ENCODE measurements at places on chromosomes 16 and 17.

DNA sequence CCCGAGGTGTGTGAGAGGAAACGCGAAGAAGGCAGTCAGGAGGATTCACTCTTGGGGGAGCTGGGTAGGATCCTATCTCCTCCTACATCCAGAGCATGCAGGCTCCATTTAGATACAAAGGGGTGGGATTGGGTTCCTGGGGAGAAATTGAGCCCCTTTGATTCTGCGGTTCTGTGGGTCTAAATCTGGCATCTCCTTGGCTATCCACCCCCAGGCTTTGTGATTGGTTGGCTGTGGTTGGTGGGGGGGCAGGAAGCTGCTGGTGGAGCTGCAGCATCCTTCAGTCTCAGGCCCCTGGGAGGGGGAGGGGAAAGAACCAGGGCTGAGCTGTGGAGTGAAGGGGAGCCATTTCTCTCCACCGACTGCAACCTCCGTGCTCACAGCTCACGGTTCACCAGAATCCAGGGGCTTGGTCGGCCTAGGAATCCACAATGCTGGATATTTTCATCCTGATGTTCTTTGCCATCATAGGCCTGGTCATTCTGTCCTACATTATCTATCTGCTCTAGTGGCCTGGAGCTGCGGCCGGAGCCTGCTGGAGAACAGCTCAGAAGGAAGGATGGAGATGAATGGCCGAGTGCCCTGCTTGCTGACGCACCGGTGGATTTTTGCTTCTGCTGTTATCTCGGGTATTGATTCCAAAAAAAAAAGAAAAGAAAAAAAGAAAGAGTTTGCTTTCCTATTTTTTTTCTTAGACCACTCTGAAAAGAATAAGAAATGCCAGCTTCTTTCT, at the start of gene LASP1NB:
Gene LASP1NB (plus strand): TSS at position 352 of the 733 bp plus-strand sequence.
- DNase-seq = no peak

- DNase-seq = no peak
Observed at GRCh38 chr17:41982026-41982760, 15.6 kb downstream of the CNP start.

DNA sequence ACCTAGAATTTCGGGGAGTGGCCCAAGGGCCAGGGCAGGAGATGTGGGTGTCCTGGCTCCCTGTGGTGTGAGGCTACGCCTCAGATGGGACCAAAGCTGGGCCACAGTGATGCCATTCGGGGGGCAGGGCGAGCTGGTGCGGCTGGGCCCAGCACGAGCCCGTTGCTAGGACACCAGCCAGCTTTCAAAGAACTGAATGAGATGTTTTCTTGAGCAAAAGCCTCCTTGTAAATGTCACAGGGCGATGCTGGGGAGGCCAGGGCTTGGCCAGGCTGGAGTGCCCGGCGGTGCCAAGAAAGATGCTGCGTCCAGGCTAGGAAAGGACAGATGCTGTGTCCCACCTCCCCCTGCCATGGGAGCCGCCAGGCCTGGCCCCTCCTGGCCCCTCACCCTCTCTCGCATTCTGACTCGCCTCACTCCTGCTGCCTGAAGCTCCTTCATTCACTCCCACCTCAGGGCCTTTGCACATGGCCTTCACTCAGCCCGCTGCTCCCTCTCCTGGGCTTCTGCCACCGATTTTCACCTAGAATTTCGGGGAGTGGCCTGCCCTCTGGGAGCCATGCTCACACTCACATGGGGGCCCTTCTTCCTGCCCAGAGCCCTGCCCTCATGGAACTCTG, 39.1 kb downstream of the CPNE2 start:
- DNase-seq = no peak

DNA sequence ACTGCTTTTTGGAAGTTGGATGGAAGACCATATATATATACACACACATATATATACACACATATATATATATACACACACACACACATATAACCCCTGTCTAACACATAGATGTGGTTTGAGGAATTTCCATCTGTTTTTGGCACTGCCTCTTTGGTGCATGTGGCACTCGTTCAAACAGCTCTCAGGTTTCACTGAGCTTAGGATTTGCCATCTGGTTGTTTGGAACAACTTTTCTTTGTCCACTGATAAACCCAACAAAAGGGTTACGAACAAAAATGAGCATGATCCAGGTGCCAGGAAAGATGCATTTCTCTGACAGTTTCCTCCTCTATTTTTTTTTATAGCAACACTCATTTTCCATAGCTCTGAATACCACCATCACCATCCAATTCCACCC, 14.6 kb upstream of the KCNJ16 start:
- DNase-seq = no peak

DNA sequence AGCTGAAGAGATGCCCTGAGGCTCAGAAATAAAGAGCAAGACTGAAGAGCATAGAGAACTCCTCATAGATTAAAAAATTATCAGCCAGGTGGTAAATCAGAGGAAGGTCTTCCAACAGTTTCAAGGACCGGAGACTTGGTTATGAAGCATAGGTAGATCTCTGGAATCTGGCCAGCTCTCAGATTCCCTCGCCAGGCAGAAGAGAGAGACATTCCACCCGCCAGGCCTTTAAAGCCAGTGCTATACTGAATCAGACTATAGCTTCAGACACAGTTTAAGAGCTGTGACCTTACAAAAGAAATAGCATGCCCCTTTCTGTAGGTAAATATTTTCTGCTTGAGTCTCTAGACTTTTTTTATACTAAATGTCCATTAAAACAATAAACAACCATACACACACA, 70.3 kb downstream of the NFATC3 start:
- no peak for DNase-seq

DNA sequence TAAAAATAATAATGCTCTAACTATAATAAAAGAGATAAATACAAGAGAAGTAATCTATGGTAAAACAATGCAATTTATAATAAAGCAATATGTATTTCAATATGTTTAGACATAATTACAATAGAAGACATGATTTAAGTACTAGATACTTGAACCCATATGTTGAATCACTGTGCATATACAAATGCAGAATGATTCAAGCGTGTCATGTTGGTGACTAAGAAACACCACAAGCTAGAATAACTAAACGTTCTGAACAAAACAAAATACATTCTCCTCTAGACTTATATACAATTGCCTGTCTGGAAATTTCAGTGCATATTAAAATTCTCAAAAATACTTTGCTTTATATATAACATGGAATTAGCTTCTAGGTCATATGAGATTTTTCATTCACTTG, 11.2 kb downstream of the TADA2A start:
- DNase-seq = no peak

DNA sequence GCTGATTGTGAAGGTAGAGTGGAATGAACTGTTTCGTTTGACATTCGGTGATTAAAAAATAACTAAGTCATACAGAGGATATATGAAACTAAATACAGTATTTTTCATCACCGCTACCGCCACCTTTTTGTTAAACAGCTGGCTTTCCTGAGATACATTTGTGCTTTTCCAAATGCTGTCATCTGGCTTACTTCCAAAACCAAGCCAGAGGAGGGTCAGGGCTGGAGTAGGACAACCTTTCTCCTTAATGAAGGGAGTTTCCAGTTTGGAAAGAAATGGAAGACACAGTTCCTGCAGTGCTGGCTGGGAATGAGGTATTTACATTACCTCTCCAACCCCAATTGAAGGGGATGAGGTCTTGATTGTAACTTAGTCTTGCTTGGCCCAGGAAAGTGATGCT, 3.2 kb downstream of the TNRC6C start:
- no peak for DNase-seq

DNA sequence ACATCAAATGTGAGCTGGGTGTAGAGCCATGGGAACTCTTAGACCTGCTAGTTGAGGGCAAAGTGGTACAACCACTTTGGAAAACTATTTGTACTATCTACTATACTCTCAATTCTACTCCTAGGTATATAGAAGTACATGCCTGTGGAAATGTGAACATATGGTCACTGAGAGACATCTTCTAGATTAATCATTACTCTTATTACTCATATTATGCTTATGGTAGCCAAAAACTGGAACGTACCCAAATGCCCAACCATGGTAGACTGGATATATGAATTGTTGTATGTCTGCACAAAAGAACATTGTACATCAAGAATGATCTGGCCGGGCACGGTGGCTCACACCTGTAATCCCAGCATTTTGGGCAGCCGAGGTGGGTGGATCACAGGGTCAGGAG, 2.7 kb downstream of the WDR45B start:
- DNase-seq = no peak

- DNase-seq = no peak
Observed at GRCh38 chr16:47946092-47946491, 209.7 kb downstream of the ABCC12 start.

GRCh38 chr17:56173958-56174835, 20.9 kb downstream of the ANKFN1 start:
- DNase-seq = no peak

GRCh38 chr17:13678841-13679240, 77.1 kb upstream of the HS3ST3A1 start:
- no peak for DNase-seq

- no peak for DNase-seq
Observed at GRCh38 chr17:80929449-80929848, 62.2 kb upstream of the CHMP6 start.

DNA sequence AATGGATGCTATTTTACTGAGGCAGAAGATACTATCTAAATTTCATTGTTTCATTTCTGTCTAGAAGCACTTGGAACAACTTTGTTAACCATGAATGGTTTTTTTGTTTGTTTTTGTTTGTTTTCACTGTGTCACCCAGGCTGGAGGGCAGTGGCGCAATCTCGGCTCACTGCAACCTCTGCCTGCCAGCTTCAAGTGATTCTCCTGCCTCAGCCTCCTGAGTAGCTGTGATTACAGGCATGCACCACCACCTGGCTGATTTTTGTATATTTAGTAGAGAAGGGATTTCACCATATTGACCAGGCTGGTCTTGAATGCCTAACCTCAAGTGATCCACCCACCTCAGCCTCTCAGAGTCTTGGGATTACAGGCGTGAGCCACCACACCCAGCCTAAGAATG, 40.5 kb downstream of the ABHD15 start:
- no peak for DNase-seq

- no peak for DNase-seq
Observed at GRCh38 chr17:75629157-75629556, 4.1 kb upstream of the SMIM5 start.

GRCh38 chr17:38604479-38605403, 1.0 kb downstream of the SRCIN1 start:
- DNase-seq = peak; percentile 20

GRCh38 chr17:14792746-14793145, 472.4 kb downstream of the PMP22 start:
- DNase-seq = no peak

DNA sequence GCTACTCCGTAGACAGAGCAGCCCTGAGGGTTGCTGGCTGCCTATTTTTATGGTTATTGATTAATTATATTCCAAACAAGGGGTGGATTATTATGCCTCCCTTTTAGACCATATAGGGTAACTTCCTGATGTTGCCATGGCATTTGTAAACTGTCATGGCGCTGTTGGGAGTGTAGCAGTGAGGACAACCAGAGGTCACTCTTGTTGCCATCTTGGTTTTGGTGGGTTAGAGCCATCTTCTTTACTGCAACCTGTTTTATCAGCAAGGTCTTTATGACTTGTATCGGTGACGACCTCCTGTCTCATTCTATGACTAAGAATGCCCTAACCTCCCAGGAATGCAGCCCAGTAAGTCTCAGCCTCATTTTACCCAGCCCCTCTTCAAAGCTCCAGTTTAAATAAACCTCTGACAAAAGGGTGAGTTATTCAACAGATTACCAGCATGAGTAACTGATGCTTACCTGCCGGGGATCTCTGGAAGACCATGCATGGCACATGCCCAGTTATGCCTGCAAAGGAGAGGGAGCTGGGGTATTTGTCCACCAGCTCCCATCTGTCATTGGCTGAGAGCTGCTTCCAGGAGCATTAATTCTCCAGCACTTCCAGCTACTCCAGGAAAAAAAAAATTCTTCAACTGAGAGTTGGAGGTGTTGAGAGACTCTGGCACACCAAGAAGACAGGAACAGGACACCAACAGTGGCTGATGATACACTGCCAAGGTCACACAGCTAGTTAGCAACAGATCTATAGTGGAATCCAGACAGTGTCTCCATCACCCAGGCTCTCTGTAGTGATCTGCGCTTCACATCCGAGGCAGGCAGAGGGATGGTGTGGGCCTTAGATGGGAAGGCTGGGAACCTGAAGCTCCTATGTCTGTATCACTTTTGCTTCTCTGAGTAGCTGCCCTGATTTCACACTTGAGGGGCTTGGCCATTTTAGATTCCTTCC, 36.6 kb upstream of the IL21R start:
- DNase-seq = no peak

GRCh38 chr16:69477546-69477945, 53.1 kb downstream of the CYB5B start:
- no peak for DNase-seq

GRCh38 chr17:70644096-70644495, 474.8 kb downstream of the KCNJ2 start:
- DNase-seq = no peak

GRCh38 chr16:64773638-64774037, 348.2 kb downstream of the CDH11 start:
- DNase-seq = no peak

DNA sequence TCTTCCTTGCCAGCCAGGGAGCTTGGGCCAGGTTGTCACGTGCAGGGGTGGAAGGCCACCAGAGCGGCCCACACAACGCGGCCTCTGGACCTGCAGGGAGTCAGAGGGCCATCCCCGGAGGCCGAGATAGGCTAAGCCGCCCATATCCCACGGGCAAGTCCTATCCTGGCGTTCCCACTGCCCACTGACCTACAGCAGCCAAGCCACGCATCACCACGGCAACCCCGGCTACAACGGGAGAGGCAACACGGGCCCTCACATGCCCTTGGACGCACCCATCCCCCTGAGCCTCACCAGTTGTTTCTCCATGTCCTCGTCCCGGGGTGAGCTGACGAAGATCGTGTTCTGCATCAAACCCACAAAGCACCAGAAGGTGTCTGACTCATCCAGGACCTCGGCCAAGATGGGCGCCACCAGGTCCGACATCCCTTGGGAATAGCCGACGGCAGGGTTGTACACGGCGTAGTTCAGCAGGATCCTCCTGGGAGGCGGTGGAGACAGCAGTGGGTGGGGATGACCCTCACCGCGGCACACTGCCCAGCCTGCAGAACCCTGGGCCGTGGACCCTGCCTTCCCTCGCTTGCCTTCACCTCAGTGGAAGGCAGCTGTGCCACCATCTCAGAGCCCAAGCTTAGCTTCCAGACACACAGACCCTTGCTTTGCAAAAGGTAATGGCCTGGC, 88.2 kb downstream of the TBC1D16 start:
- no peak for DNase-seq

DNA sequence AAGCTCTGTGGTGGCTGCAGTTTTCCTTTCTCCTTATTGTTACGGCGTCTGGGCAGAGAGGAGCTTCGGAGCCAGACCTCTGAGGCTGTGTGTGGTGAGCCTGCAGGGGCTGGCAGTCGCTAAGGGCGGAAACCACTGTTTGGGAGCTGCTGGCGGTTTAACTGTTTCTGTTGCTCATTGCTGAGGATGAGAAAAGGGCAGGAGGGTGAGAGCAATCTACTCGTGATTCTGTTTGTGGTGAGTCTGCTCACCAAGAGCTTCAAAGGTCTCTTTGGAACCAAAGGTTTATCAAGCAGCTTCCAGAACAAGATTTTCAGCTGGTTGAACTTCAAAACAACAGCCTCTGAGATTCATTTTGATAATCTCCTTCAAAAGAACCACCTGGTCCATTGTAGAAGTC, 143.9 kb downstream of the ANKFN1 start:
- no peak for DNase-seq

Data from stimulated activated CD4-positive, alpha-beta T cell treated with anti-CD3 and anti-CD28 coated beads, Interleukin-12 subunit alpha, Interleukin-12 subunit beta, amount 100 ng/mL, for 4 hours (primary cell).